ENCODE measurements at places on chromosomes 7 and 10.

- DNase-seq = no peak
These were observed 116.1 kb downstream of the KLF6 start for GRCh38 chr10:3668966-3669330.

DNA sequence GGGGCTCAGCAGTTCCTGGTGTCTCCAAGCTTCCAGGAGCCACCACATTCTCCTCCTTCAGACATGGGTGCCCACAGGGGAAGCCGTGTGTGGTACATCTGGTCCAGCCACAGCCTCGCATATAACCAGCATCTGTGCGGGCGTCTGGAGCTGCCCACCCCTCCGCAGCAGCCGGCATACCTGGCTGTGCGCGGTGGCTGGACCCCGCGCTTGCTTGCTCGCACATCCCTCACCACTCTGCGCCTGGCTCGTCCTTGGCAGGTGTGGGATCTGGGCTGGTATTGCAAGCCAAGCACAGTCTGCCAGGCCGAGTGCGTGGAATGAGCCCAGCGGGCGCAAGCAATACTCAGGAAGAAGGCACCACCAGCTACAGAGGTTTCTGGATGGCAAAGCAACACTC is 117.7 kb upstream of the MBL2 start:
- DNase-seq = no peak

- no peak for DNase-seq
These were observed 588.0 kb downstream of the CALN1 start for GRCh38 chr7:71824006-71824760.

GRCh38 chr7:55556492-55556891 is 15.8 kb downstream of the VOPP1 start:
- DNase-seq = no peak

DNA sequence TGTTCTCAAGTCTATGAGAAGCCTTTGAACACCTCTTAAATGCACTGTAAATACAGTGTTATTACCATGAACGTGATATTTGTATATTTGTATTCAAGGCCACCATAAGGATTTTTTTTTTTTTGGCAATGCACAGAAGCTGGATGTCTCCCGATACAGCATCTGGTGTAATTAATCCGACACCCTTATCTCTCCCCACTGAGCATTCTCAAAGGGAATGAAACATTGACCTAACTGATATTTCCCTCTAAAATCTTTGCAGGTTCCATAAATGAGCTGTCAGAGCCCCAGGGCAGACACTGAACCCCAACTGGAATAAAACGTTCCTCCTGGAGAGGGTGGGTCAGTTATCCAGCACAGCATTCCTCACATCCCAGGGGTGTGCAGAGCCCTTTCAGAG is 316.6 kb downstream of the PAXIP1 start:
- no peak for DNase-seq

- no peak for DNase-seq
These were observed 22.2 kb downstream of the NRCAM start for GRCh38 chr7:108434010-108434409.

GRCh38 chr7:95054386-95054785 is 147.0 kb downstream of the PPP1R9A start:
- no peak for DNase-seq

GRCh38 chr10:13136651-13137050 is 24.7 kb upstream of the MCM10 start:
- no peak for DNase-seq

- DNase-seq = no peak
These were observed 191.1 kb upstream of the TCF7L2 start for GRCh38 chr10:112758961-112759360.

GRCh38 chr10:99540306-99540656 is 7.5 kb downstream of the NKX2-3 start:
- DNase-seq = no peak

GRCh38 chr10:72796042-72796441 is 97.5 kb upstream of the OIT3 start:
- DNase-seq = no peak

DNA sequence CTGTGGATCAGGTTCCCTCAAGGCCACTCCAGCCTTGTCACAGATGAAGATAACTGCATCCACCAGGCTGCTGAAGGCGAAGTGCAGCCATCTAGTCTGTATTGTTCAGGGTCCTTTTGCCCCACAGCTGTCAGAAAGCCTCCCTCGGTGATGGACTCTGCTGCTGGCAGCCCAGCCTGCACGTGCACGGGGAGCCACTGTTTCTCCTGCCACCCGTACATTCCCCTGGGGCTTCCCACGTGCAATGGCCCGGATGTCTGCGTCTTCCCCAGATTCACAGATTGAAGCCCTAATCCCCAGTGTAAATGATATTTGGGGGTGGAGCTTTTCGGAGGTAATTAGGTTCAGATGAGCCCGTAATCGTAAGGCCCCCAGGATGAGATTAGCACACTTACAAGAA is 46.6 kb upstream of the VIPR2 start:
- no peak for DNase-seq

DNA sequence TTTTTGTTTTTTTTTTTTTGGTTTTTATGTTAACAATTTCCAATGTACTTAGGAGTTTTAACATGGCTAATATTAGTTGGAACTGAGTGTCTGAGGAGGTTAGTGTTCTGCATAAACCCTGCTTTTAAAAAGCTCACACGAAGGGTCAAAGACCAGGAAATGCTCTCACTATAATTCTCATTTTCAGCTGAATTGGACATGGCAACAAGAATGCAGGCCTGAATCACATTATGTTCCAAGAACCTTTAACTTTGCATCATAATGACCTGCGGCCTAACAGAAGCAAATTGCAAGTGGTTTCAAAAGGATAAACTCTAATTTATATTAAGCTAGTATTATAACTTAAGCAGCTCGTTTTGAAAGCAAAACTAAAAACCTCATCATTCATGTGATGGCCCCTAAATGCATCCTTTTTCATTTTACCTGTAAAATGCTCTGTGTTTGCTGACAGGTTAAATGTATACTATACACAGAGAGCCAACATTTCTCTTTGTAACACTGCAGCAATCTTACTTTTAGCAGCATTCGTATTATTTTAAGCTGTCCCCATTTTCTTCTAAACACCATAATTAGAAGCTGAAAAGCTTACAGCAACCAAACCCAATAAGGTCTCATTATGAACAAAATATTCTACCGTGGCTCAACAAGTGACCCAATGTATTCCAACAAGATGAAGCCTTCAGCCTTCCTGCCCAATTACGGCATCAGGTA is 242.8 kb upstream of the SP4 start:
- no peak for DNase-seq

- no peak for DNase-seq
These were observed 772 bp downstream of the PRDX3 start for GRCh38 chr10:119177708-119178371.

Data from HuH-7.5 (cell line).